H1 (cell line): ENCODE measurements at places on chromosomes 3 and 15. TPM values are rescaled to one million over a fixed set of nuclear protein-coding genes. Genes with fewer than 3 reads are reported as not detected.

SLC2A2 gene
- not detected in 2 replicates for total RNA-seq

CRABP1 gene
- total RNA-seq: 385 and 388 TPM in 2 replicates

EAF1 gene
- total RNA-seq: 26.8 and 28.0 TPM in 2 replicates

FBXO40 gene
- total RNA-seq: 0.06 TPM in 1 of 2 replicates, not detected in the other

LEKR1 gene
- total RNA-seq: not detected in 2 replicates

MYO5C gene
- total RNA-seq: 25.0 and 26.7 TPM in 2 replicates

BUB1B gene
- 144 and 153 TPM in 2 replicates for total RNA-seq

DNA sequence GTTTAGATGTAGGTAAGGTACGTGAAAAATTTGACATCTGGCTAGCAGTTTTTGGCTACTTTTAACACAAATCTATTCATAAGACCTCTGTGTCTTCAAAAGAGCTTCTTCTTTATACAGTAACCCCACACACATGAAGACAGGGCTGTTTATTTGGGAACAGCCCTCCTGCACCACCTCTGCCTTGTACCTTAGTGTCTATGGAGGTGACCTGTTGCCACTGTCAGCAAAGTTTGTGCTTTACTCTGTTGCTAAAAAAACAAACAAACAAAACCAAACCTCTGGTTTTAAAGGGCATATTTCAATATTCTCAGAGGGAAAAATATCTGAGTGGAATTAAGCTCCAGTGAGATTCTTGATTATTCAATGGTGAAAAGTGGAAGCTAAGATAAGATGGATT is 122.0 kb downstream of the ARPP21 start:
- H3K27me3 ChIP-seq: no peaks in the 10 kb centered on the region
- H3K4me1 ChIP-seq: 0 out of 2 replicates have a peak, but pooled peaks cover 2% of the 10 kb centered on the region
- H3K27ac ChIP-seq: no peak overlapping the region
- H3K36me3 ChIP-seq: no peaks in the 10 kb centered on the region

DNA sequence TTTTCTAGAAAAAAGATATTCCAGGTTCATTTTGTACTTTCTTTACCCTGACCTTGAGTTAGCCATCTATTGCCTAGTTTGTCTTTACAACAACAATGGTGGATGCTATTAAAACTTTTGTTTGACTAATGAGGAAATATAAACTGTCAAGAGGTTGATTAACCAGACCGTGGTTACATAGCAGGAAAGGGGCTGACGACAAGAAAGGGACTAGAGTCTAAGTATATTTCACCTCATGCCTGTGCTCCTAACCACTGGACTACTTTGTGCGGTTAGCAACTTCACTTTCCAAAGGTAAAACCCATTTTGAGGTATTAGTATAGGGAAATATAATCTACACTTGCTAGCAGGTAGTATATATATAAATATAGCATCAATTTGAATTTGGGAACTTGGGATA is 327.1 kb downstream of the SATB1 start:
- DNase-seq: no peak
- H3K27me3 ChIP-seq: no peaks in the 10 kb centered on the region
- no peaks in the 10 kb centered on the region for H3K36me3 ChIP-seq

DNA sequence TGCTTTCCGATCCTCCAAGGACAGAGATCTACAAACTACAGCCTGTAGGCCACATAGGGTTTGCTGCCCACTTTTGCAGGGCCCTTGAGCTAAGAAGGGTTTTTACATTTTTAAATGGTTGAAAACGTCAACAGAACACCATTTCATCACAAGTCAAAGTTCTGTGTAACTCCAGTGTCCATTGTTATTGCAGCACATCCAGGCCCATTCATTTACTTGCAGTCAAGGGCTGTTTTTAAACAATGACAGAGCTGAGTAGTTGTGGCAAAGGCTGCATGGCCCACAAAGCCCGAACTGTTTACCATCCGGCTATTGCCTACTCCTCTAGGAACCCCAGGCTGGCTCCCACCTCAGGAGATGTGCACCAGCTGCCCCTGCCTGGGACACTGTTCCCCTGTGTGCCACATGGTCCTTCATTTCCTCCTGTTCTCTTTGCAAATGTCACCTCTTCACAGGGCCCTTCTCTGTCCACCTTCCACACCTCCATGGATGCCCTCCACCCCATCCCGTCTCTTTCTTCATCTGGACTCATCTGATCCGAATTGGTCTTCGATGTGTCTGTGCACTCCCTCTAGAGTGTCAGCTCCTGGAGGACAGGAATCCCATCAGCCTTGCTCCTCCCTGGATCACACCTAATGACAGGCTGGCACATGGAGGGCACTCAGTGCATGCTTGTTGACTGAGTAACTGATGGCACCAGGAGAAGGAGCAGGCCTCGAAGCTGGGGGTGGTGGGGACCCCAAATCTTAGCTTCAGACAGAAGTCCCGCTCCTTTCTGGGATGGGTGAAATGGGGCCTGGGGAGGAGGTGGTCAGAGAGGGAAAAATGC is 69.5 kb upstream of the IQSEC1 start:
- H3K27me3 ChIP-seq: no peaks in the 10 kb centered on the region
- no peak overlapping the region for H3K27ac ChIP-seq
- no peak overlapping the region for H3K4me3 ChIP-seq
- no peak for DNase-seq
- H3K36me3 ChIP-seq: no peaks in the 10 kb centered on the region
- H3K4me1 ChIP-seq: no peaks in the 10 kb centered on the region; the same call in 1 of the 2 replicates

- no peak overlapping the region for H3K4me3 ChIP-seq
- no peak overlapping the region for H3K27ac ChIP-seq
- no peaks in the 10 kb centered on the region for H3K36me3 ChIP-seq
- H3K27me3 ChIP-seq: no peaks in the 10 kb centered on the region
These were observed 11.1 kb downstream of the LRCH3 start for GRCh38 chr3:197801891-197802778.

DNA sequence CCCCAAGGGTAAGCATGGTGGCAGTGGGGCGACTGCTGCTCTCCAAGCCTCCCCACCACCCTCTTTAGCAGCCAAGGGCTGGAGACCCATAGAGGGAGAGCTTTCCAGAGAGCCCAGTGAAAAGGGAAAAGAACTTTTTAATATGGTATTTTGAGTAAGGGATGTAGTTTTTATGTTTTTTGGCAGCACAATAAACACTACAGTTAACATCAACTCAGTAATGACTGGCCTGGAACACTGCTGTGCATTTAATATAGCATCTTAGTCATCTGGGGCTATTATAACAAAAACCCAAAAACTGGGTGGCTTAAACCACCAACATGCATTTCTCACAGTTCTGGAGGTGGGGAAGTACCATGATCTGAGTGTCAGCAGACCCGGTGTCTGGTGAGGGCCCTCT is 495.8 kb downstream of the GABRG3 start:
- no peak overlapping the region for H3K4me3 ChIP-seq
- no peaks in the 10 kb centered on the region for H3K4me1 ChIP-seq
- no peak for DNase-seq
- no peak overlapping the region for H3K27ac ChIP-seq
- H3K36me3 ChIP-seq: no peaks in the 10 kb centered on the region

GRCh38 chr3:150059729-150060128 is 89.0 kb upstream of the PFN2 start:
- no peak overlapping the region for H3K4me3 ChIP-seq
- H3K36me3 ChIP-seq: no peaks in the 10 kb centered on the region
- DNase-seq: no peak
- peaks cover under 1% of the 10 kb centered on the region for H3K4me1 ChIP-seq
- H3K27me3 ChIP-seq: no peaks in the 10 kb centered on the region
- H3K27ac ChIP-seq: no peak overlapping the region

DNA sequence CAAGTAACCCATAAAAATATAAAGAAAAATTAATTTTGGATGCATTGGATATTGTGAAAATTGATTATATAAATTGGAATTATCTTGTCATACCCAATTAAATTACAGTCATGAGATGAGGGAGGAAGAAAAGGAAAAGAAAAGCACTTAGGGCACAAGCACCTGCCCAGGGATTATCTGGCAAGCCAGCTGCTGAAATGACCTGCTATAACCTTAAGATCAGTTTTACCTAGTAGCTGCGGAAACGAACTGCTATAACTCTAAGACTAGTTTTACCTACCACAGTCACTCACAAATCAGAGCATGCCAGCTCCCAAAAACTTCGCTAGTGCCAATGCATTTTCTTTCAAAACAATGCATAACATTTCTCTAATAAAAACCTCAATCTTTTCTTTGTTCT is 26.2 kb downstream of the LRRFIP2 start:
- no peaks in the 10 kb centered on the region; the same call in 1 of the 2 replicates for H3K36me3 ChIP-seq
- no peak for DNase-seq

GRCh38 chr3:71127844-71128243 is 455.7 kb downstream of the FOXP1 start:
- no peak overlapping the region for H3K27ac ChIP-seq
- no peaks in the 10 kb centered on the region for H3K36me3 ChIP-seq
- H3K4me3 ChIP-seq: no peak overlapping the region
- no peaks in the 10 kb centered on the region; the same call in 1 of the 2 replicates for H3K27me3 ChIP-seq
- peaks cover 28% of the 10 kb centered on the region for H3K4me1 ChIP-seq
- DNase-seq: no peak

GRCh38 chr3:70919661-70920060 is 607.2 kb upstream of the MDFIC2 start:
- no peaks in the 10 kb centered on the region for H3K4me1 ChIP-seq
- no peak overlapping the region for H3K4me3 ChIP-seq
- DNase-seq: no peak
- no peaks in the 10 kb centered on the region for H3K36me3 ChIP-seq
- no peaks in the 10 kb centered on the region for H3K27me3 ChIP-seq

- no peak for DNase-seq
- H3K4me3 ChIP-seq: no peak overlapping the region
- no peaks in the 10 kb centered on the region for H3K27me3 ChIP-seq
- 0 out of 2 replicates have a peak, but pooled peaks cover 2% of the 10 kb centered on the region for H3K4me1 ChIP-seq
- no peaks in the 10 kb centered on the region for H3K36me3 ChIP-seq
These were observed 178.2 kb upstream of the GOLIM4 start for GRCh38 chr3:168273917-168274316.

- H3K27ac ChIP-seq: no peak overlapping the region
- H3K4me3 ChIP-seq: no peak overlapping the region
- DNase-seq: no peak
- H3K36me3 ChIP-seq: no peaks in the 10 kb centered on the region
- no peaks in the 10 kb centered on the region for H3K4me1 ChIP-seq
These were observed 30.6 kb upstream of the GPR160 start for GRCh38 chr3:170007031-170007663.

DNA sequence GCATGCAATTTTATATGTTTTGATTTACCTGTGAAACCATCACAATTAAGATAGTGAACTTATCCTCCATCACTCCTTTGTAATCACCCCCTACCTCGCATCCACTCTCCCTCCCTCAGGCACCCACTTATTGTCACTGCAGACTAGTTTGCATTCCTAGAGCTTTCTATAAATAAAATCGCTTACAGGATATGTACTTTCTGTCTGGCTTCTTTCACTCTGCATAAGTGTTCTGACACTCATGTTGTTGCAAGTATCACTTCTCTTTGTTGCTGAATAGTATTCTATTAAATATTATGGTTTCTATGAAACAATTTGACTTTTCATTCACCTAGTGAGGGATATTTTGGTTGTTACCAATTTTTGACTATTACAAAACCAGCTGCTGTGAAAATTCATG is 139.3 kb downstream of the RSRC1 start:
- H3K36me3 ChIP-seq: no peaks in the 10 kb centered on the region
- no peak for DNase-seq
- no peak overlapping the region for H3K4me3 ChIP-seq
- H3K27me3 ChIP-seq: no peaks in the 10 kb centered on the region
- no peaks in the 10 kb centered on the region for H3K4me1 ChIP-seq

DNA sequence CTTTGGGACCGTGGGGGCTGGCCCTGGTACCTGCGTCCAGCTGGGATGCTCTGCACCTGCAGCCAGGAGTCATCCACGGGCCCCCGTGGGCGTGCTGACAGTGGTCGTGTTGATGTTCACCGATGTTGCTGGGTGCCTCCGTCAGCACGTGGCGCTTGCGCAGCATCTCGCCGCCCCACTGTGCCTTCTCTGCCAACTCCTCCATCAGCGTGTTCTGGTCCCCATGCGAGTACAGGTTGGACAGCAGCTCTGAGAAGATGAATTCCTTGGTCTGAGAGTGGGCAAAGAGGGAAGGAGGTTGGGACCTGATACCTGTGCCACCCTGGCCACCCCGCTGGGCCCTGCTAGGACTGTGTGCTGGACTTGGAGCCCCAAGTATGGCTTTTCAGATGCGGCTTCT is 61.4 kb downstream of the ADAMTS7 start:
- H3K36me3 ChIP-seq: no peaks in the 10 kb centered on the region
- H3K4me3 ChIP-seq: no peak overlapping the region
- no peaks in the 10 kb centered on the region for H3K27me3 ChIP-seq
- DNase-seq: peak; percentile 35
